ENCODE measurements at places on chromosomes 4 and X.
A peak's percentile ranks its signal among the peaks of the same experiment; 100 is the strongest.

DNA sequence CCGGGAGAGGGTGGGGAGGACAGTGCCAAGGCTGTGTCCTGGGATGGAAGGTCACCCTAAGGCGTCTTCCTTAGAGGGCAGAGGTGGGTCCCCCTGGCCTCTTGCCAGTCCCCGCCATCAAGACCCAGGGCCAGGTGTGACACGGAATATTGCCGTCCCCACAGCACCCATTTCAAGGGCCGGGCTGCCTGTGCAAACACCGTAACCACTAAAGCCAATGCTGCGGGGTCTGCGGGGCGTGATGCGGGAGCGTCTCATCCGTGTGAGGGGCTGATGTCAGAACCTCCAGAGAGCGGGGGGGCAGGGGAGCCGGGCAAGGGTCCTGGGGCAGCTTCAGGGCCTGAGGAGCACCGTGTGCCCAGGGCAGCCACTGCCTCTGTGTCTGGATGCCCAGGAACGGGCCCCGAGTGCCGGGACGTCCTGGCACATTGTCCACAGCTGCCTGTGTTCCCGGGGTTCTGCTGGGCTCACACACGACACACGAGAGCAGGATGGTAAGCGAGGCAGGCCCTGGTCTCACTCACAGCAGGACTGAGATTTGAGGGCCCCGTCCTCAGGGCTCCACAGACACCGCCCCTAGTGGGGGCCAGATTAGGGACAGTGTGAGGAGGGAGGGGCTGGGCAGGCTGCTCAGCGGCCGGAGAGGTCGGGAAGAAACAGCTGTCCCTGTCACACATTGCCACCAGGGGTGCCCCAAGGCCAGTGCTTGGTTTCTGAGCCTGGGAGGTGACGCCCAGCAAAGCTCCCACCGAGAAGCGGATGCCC lies 29.2 kb downstream of the NKX1-1 start:
- no peak for DNase-seq

DNA sequence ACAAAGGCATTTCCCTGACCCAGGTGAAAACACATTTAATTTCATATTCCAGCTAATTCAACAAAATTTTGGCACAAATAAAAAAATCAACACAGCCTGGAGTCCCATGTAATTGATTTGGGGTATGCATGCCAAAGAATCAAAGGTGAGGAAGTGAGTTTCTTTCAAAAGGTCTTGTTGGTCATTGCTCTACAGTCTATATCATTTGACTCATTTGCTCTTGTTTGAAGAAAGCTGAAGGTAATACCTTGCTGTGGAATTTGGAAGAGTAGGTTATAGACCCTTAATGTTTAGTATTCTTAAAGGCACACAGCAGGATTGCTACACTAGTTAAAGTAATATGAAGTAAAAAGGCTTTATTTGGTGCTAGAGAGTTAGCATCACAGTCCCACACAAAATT lies 25.4 kb downstream of the COL4A6 start:
- no peak for DNase-seq

DNA sequence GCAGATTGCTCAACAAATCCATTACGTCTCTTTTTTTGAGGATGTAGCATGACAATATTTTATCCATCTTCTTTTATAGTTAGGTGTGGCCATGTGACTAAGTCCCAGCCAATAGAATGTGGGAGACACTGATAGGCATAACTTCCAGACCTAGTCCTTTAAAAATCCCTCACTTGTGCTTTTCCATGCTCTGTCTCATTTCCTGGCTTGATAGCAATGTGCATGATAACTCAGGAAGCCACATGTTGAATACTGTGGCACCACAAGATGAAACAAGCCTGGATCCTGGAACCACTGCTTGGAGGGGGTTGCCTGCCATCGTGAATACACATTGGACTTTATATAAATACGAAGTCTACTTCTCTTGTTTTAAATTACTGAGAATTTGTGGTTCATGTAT lies 184.0 kb upstream of the NEIL3 start:
- no peak for DNase-seq

DNA sequence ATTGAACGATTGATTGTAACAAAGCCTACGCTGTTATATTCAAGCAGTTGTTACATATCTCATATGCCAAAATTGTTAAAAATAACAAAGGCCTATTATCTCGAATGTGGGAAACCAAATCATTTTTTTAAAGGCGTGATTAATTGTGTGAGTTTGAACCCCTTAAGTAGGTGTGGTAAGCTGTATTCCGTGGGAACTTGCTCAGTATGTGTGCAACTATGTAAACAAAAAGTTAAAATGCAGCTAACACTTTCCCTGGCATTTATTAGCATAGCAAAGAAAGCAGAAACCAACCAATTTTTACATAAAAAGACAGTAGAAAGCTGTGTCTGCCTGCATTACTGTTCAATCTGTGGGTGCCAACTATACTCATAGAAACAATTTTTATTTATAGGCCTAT lies 166.0 kb upstream of the HAND2 start:
- DNase-seq = no peak

DNA sequence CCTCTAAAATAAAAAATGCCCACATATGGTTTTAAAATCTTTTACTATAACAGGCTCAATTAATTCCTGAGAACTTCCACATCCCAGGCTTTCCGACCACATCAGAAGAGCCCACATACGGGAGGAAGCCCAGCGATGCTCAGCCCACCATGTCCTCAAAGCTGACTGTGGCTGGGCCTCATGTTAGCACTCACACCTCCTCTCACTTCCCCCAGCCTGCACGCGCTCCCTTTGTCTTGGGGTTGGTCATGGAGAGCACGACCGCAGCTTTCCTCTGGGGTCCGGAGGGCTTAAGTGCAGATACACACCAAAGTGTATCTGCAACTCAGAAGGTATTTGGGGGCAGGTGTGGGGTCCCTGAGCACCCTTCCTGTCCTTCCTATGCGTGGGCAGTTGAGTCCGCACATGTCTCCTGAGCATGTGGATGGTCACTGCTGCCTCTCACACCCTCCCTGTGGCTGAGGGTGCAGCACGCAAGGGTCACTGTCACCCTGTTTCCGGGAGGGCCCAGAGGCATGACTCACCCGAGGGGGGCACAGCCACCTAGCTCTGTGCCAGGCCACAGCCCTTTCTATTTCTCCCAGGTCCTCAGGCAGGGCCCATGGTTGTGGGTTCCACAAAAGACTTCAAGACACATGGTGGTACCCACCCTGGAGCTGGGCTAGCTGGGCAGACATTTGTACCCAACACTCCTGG lies 21.2 kb downstream of the WDR1 start:
- peak; percentile 61 for DNase-seq

GRCh38 chr4:186651624-186652023 lies 72.0 kb downstream of the FAT1 start:
- no peak for DNase-seq

DNA sequence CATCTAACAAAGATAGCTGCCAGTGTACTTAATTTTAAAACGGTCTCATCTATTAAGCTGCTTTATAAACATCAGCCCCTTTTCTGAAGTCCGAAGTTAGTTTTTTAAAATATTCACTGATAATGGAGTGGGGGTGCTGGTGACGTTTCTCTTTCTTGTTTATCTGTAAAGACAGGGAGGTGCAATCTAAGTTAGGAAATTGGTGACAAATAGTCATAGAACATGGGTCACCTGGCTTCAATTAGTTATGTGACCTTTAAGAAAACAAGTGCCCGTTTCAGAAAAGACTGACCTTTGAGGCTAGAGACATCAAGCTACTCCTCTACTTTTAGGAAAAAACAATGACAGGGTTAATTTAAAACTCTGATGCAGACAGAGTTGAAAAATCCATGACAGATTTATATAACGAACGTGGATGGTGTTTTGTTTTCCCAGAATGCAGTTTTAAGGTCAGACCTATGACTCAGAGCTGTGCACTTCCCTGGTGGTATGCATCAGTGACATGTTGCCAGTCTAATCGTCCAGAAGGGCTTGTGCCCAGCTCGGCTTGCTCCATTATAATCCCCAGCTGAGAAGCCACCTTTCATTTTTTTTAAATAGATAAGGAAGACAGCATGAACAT lies 38.2 kb downstream of the FHL1 start:
- no peak for DNase-seq

DNA sequence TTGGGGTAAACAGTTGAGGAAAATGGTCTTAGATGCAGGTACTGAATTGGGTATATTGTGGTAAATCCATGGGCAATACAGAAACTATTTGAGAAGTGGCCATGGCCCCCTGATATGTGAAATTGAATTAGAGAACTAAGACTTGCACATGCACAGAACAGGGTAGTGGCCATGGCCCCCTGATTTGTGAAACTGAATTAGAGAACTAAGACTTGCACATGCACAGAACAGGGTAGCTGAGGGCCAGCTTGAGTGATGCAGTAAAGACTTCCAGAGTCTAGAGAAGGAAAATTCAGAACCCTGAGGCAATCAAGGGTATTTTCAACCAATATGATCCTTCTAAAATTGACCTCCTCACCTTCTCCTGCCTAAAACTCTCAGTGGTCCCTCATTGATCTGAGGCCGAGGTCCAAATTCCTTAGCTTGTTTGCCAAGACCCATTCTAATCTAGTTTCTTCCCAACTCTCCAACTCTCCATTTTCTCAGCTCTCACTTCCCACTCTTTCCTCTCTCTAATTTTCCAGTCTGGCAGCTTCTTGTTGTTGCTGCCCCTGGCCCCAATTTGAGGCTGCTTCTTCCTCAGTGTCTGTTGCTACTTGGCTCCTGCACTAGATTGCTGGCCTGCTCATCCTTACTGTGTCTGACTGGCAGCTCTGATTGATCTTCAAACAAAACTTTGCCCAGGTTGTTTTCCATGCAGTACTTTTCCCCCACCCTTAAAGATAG lies 72.4 kb downstream of the FRAS1 start:
- no peak for DNase-seq

DNA sequence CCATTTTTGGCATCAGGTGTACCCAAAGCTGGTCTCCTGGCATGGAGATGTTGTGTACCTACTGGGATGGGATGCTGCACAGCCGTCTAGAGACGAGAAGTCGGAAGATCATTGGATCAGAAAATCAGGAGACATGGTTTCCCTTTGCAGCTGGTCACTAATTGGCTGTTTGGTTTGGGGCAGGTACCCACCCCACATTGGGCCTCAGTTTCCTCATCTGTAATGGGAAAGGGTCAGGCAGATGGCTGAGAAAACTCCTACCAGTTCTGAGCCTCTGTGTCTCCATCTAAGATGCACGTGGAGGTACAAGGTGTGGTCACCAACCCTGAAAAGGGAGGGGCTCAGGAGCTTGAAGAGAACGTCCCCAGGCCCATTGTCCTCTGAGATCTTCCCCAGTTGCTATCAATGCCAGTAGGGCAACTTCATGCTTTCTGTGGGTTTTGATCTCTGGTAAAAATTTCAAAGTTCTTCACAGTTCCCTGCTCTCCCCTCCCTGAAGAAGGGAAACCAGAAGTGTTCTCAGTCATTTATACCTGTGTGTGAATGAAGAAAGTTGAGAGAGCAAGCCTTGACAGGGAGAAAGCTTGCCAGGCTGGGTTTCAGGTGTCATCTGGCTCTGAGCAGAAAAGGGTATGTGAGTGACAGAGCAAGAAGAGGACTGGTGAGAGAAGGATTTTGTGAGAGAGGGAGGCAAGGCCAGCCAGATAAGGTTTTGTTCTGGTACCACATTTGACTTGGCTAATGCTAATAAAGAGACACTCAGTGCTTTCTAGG lies 15.1 kb downstream of the TSC22D3 start:
- DNase-seq = no peak

DNA sequence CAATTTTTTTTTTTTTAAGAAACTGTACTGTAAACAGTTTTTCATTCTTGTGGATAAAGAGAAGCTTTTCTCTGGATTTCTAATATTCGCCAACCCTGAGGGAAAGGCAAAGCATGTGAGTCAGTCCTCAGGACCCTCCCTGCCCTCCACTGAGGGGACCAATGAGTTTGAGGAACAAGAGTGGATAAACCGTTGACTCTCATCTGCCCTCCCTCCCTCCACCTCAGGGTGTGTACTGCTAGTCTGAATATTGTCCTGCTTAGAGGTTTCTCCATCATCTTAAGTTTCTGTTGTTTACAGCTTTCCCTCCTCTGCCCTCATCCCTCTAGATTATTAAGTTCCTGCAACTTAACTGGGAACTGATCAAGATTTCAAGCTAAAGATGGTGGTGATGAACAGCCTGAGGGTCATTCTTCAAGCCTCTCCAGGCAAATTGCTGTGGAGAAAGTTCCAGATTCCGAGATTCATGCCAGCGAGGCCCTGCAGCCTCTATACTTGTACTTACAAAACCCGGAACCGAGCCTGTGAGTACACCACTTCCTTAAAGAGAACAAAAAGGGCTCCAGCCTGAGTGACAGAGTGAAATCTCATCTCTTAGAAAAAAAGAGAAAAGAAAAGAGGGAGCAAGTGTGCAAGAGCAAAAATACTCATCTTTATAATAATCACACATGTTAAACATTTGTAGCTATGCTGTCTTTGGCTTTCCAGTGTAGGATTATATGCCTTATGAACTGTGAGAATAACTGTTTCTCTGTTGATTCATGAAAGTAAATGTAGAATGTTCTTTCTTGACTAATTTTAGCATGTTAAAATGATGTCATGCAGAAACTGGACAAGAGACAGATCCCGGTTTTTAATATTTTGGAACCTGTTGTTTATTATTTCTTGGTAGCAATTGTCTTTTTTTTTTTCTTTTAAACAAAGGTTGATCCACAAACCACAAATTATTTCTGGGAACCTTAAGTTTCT lies 11.9 kb downstream of the CA5B start:
- no peak for DNase-seq

DNA sequence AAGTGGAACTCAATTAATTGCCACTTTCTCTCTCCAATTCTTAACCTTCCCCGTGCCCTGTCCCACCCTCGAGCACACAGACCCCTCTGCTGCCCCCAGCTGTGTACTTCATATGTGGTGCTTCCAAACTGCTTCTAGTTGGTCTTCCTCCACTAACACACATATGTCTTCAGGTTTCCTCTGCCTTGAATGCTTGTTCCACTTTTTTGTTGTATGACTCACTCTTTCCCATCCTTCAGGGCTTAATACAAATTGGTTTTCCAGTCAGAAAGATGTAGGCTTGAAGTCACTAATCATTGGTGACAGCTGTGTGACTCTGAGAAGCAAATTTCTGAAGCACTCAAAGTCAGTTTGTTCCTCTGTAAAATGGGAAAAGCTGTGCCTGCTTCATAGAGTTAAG lies 30.6 kb downstream of the TRIM2 start:
- no peak for DNase-seq

- DNase-seq = no peak
Measured at GRCh38 chr4:108399610-108400265, 220.6 kb upstream of the RPL34 start.

- peak; percentile 21 for DNase-seq
Measured at GRCh38 chr4:118281611-118282442, 71.0 kb downstream of the PRSS12 start.

- DNase-seq = no peak
Measured at GRCh38 chrX:136647677-136648360, at the start of gene CD40LG. TSS of gene CD40LG (plus strand) at chrX:136648158. CDS start at chrX:136648249, 91 bp downstream.

GRCh38 chrX:40949071-40949470 lies 136.2 kb upstream of the USP9X start:
- no peak for DNase-seq

DNA sequence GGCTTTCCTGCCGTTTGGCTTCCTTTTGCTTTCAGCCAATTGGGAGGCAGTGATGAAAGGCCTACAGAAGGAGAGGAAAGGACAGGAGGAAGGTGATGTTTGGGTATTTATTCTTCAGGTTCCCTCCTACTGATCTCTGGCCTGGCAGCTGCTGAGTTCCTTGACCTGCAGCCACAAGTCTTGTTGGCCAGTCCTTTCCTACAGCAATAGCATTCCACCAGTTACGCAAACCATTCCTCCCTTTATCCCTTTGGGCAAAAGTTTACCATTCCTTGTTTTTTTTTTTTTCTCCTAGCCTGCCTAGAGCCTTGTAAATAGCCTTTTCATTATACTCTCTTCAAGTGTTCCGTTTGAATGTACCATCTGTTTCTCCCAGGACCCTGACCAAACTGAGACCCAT lies 198.1 kb upstream of the FTHL17 start:
- no peak for DNase-seq

- no peak for DNase-seq
Measured at GRCh38 chrX:2638279-2638678, 52.8 kb upstream of the CD99 start.
